ENCODE measurements at places on chromosomes 5 and 9.

DNA sequence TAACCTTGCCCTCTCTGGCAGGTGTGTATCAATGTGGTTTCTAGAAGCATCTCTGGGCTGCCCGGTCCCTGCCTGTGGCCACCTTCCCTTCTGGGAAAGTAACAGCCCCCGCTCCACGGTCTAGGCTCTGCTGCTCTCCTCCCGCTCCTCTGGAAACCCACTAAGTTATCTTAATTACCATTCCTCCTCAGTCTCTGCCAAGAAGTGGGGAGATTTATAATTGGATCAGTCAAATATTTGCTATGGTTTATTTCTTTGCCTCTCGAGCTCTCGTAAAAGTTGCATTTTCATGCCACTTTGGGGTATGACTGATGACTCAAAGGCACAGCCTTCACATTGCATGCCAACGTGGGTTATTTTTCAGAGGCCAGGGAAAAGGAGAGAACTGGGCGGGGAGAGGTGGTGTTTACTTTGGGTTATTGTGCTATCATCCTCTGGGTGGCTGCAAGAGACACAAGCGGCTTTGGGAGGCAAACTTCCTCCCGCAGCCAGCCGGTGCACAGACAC lies 205.3 kb upstream of the WWC1 start:
- DNase-seq, result no peak

DNA sequence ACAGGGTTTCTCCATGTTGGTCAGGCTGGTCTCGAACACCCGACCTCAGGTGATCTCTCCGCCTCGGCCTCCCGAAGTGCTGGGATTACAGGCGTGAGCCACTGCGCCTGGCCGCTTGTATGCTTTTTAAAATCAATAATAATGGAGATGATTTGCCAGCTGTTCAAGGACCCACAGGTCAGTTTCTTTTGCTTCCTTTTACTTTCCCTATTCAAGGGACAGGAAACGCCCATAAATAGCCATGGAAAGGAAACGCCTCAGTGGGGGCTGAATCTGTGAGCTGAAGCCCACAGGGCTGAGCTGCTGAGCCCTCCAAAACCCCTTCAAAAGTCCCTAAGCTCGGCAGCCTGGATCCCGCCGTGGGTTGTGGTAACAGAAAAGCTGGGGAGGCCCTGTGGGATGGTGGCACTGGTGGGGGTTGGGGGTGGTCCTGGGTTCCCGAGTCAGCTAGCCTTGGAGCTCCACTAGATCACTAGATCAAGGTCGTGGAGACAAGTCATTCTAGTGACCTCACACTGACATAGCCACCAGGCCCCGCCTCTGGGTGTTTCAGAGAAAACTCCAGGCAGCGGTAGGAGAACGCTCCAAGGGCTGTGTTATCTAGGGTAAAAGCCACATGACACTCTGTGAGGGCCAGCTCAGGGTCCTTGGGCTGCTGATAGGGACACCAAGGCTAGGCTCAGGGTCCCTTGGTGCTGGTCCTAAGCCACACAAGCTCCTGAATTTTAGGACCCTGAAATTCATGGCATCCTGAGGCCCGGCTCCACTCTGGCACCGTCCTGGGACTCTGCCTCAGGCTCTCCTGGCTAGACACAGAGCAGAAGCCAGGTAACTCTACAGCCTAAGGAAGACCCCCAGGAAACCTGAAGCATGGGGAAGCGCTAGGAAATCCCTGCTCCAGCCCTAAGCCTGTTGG lies 18.0 kb upstream of the DUSP1 start:
- DNase-seq, result no peak

DNA sequence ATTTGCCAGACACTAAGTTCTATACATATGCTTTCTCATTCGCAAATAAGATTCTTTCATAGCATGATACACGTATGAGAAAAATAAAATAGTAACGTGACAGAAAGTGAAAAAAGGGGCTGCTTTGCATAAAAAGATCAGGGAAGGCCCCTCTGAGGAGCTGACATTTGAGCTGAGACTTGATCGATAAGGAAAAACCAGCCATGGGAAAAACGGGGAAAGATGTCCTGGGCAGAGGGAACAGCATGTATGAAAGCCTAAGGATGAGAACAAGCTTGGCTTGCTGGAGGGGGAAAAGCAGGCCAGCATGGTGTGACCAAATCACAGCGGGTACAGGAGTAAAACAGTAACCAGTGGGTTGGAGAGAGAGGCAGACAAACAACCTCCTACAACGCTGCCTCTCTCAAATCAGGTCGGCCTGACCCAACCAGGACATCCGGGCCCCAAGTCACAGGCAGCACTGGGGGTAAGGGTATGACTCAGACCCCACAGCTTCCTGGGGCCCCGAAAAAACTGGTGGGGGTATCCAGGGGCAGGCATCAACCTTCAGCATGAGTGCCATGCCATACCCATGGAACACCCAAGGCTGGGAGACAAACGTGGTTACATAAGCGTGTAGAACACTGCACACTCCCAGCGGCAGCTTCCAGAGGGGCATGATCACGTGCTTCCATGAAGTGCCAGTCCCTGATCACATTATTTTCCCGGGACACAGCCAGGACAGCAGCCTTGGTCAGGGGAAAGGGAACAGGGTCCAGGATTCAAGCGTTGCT lies 2.2 kb downstream of the TNIP1 start:
- no peak for DNase-seq

- DNase-seq, result no peak
Measured at GRCh38 chr9:121368745-121369144, 1.3 kb downstream of the STOM start.

- no peak for DNase-seq
Measured at GRCh38 chr5:98768960-98769209, 4.6 kb upstream of the RGMB start.

DNA sequence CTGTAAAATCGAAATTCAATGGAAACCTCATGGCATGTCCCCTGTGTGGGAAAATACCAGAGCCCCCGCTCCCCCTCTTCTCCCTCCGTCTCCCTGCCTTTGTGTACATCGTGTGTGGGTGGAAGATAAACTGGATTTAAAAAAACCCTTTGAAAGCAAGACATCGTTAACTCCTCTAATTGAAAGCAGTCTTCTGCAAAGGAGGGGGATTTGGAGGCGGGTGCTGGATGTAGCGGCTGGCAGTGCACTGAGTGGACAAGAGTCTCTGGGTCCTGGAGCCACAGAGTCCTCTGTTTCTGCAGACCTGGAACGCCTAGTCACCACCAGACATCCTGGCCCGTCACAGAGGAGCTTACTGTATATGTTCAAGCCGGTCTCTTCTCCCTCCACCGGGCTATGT lies 169.4 kb downstream of the PAPPA start:
- peak; percentile 27 for DNase-seq

DNA sequence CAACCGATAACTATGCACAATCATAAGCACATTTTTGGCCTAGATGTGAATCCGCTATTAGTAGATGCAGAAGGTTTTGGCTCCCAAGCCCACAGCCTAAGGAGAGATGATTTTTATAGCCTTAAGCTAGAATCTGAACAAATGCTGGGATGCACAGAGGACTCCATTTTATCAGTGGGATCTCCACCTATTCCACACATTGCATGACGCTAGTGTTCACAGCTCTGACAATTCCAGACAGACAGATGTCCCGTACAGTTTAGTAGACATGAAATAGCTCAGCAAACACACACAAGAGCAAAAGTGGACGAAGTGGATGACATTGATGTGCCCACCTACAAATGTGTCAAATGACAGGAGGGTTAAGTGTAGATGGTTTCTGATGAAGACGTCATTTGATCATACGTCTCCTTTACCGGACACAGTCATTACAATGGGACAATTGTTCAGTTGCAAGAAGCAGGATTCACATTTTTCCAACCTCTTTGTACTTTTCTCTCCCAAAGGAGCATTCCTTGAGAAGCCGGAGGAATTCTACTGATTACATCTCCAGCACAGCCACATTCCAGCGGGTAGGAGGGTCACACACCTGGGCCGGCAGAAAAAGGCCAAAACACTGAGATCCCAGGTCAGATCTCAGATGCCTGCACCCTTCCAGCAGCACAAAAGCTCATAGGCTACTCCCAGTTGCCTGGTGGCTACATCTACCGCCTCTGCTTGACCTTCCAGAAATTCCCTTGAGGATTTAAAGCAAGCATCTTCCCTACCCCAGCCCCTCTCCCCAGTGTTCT lies 202.4 kb downstream of the SLIT3 start:
- DNase-seq, result no peak

- no peak for DNase-seq
Measured at GRCh38 chr5:57716661-57717060, 234.1 kb upstream of the ACTBL2 start.

GRCh38 chr9:71446473-71447411 lies 321.6 kb downstream of the CEMIP2 start:
- no peak for DNase-seq

- DNase-seq, result no peak
Measured at GRCh38 chr5:83922699-83923098, 202.0 kb upstream of the HAPLN1 start.

DNA sequence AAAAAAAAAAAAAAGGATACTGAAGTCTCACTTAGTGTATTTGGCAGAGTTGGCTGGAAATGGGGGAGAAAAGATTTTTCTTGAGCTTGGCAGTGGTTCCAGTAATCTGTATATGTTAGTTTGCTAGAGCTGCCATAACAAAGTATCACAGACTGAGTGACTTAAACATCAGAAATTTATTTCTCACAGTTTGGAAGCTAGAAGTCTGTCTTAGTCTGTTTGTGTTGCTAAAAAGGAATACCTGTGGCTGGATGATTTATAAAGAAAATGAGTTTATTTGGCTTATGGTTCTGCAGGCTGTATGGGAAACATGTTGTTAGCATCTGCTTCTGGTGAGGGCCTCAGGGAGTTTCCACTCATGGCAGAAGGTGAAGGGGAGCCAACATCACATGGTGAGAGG lies 89.6 kb upstream of the CEP78 start:
- DNase-seq, result no peak

DNA sequence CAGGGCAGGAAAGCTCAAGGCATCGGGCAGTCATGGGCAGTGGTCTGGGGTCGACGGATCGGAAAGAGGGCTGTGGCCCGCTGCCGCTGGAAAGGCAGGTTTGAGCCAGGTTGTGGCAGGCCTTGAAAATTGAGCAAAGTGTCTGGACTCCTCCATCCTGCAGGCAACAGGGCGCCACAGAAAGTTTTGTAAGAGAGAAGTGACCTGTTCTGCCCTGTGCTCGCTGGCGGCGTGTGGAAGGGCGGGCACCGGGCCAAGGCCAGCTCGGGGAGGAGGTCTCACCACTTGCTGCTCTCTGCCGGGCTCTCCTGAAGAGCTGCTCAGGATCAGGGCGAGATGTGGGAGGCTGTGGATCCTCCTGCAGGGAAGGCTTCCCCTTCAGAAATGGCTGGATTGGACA lies 41.4 kb upstream of the FAT2 start:
- DNase-seq, result no peak

GRCh38 chr5:111787006-111787405 lies 30.0 kb upstream of the NREP start:
- no peak for DNase-seq

- DNase-seq, result no peak
Measured at GRCh38 chr5:150671509-150672236, 10.6 kb downstream of the MYOZ3 start.

DNA sequence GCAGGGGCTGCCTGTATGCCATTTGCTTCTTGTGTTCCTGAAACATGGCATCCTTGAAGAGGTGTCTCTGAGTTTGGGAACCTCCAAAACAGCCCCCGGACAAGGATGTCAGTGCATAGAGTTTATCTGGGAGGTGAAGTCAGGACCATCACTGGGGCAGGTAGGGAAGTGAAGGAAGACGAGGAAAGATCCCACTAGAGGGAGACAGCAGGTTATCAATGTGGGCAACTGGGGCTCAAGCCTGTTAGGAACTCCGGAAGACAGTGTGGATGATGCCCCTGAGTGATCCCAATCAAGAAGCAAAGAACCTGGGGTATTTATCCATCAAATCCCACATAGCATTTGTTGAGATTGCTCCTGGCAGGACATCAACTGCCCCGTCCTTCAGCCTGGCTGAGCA lies 233.1 kb downstream of the AGTPBP1 start:
- no peak for DNase-seq

- no peak for DNase-seq
Measured at GRCh38 chr5:95667061-95667618, 15.7 kb downstream of the SPATA9 start.

GRCh38 chr5:78638973-78639669 lies 9.5 kb downstream of the LHFPL2 start:
- DNase-seq, result no peak

GRCh38 chr5:121503111-121503840 lies 348.4 kb upstream of the FTMT start:
- DNase-seq, result no peak

DNA sequence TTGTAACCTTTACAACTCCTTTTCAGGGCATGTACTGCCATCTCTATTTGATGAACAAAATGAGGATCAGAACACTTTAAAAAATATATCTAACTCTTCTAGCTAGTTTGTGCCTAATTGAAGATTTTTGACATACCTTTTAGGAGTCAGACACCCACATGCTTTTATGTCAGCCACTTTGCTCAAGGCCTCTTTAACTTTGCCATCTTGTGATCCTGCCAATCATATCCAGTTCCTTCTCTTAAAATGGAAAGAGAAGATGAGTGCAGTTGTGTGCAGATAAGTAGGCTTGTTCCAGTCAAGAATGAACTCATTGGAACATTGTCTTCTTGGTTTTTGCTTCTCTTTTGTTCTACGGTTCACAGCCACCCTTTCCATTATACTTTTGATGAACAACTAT lies 425.6 kb upstream of the TNC start:
- no peak for DNase-seq

- DNase-seq, result no peak
Measured at GRCh38 chr5:76956033-76956432, 3.2 kb downstream of the CRHBP start.

GRCh38 chr5:6510132-6510531 lies 61.5 kb downstream of the UBE2QL1 start:
- no peak for DNase-seq

- DNase-seq, result no peak
Measured at GRCh38 chr5:170538696-170539586, 35.1 kb downstream of the KCNIP1 start.

GRCh38 chr5:91190314-91190690 lies 192.8 kb downstream of the ARRDC3 start:
- no peak for DNase-seq

GRCh38 chr5:33343676-33344327 lies 97.0 kb upstream of the TARS1 start:
- DNase-seq, result no peak

GRCh38 chr5:110347781-110348180 lies 378.7 kb downstream of the TMEM232 start:
- no peak for DNase-seq

DNA sequence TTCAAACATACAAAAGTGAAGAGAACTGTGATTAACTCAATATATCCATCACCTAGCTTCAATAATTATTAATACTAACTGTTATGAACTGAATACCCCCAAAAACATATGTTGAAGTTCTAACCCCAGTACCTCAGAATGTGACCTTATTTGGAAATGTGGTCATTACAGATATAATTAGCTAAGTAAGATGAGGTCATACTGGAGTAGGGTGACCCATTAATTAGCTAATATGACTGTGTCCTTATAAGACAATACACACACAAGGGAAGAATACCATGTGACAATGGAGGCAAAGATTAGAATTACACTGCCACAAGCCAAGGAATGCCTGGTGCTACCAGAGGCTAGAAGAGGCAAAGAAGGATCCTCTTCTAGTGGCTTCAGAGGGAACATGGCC lies 7.8 kb downstream of the RRAGA start:
- no peak for DNase-seq

GRCh38 chr5:88230546-88231066 lies 38.0 kb downstream of the TMEM161B start:
- no peak for DNase-seq

Measured in NCI-H2029 treated with DMSO at 0.1 percent for 48 hours (cell line).